Hair follicular keratinocyte (primary cell): ENCODE measurements at places on chromosomes 4 and X. TPM values are rescaled to one million over a fixed set of nuclear protein-coding genes. Genes with fewer than 3 reads are reported as not detected.

Gene GLOD5
- not detected in 2 replicates for total RNA-seq

Gene RBMXL3
- total RNA-seq: not detected in 2 replicates

Gene UGDH
- 31.9 and 45.1 TPM in 2 replicates for total RNA-seq

Gene TMEM150C
- total RNA-seq: 0.16 and 0.19 TPM in 2 replicates

Gene NHS
- 3.4 and 3.7 TPM in 2 replicates for total RNA-seq

Gene USP17L25
- not detected in 2 replicates for total RNA-seq

Gene XK
- total RNA-seq: 0.39 and 0.46 TPM in 2 replicates

Gene MED14
- total RNA-seq: 15.3 and 17.2 TPM in 2 replicates

Gene BANK1
- 0.11 and 0.16 TPM in 2 replicates for total RNA-seq

Gene MFAP3L
- 2.0 and 3.1 TPM in 2 replicates for total RNA-seq

Gene MAGEA11
- not detected in 2 replicates for total RNA-seq
